ENCODE measurements at places on chromosomes 16 and 17.
A peak's percentile ranks its signal among the peaks of the same experiment; 100 is the strongest.

DNA sequence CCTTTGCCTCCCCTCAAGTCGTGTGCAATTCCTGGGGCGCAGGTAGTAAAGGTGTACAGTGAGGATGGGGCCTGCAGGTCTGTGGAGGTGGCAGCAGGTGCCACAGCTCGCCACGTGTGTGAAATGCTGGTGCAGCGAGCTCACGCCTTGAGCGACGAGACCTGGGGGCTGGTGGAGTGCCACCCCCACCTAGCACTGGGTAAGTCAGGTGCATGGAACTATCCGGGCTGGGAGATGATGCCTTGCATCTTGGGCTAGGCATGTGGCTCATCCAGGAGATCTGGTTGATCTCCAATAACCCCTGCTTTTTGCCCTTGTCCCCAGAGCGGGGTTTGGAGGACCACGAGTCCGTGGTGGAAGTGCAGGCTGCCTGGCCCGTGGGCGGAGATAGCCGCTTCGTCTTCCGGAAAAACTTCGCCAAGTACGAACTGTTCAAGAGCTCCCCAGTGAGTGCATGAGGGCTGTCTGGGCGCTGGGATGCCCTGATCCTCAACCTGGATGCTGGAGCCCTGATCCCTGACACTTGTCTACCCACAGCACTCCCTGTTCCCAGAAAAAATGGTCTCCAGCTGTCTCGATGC lies 5.2 kb downstream of the GRB7 start:
- DNase-seq: no peak

- no peak for DNase-seq
These were observed 36.3 kb upstream of the CDH1 start for GRCh38 chr16:68700831-68701230.

GRCh38 chr16:50526796-50527195 lies 21.4 kb upstream of the NKD1 start:
- no peak for DNase-seq

DNA sequence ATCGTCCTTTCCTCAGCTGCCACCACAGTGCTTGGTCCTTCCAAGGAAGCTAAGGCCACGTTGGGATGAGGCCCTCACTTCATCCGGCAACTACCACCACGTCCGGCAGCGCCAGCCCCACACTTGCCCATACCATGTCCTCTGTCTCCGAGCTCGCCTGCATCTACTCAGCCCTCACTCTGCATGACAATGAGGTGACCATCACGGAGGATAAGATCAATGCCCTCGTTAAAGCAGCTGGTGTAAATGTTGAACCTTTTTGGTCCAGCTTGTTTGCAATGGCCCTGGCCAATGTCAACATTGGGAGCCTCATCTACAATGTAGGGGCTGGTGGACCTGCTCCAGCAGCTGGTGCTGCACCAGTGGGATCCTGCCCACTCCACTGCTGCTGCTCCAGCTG lies 44.9 kb downstream of the TTC19 start:
- no peak for DNase-seq

DNA sequence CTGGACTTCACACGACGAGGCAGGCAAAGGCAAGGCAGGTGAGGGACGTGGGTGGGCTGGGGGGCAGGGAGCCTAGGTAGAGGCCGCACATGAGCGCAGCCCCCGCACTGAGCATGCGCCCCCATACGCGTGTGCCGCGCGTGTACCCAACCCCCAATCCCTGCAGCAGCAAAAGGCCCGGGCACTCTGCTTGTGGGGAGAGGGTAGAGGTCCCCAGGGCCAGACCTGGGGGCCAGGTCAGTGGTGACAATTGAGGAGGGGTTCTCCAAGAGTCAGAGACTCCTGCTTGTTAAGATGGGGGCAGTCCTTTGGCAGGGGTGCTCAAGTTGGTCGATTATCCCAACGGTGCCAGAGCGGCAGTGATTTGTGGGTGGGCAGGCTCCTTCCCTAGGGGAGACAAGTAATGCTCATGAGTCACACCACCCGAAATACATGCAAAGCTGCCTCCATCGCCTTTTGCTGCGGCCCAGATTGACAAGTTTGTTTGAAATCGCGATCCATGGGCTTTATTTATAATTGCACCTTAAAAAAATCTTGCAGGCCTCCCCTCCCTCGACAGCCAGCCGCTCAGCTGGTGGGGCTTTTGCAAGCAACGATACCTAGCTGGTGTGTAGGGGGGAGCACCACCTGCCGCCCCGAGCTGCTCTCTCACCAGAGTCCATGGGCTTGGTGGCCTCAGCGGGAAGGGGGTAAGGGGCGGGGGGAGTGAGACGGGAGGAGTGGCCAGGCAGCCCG lies 1.1 kb upstream of the GIT1 start:
- DNase-seq: peak; percentile 68

GRCh38 chr17:78227455-78227916 lies 3.9 kb upstream of the TMEM235 start:
- no peak for DNase-seq

GRCh38 chr17:14747603-14747950 lies 446.7 kb downstream of the HS3ST3B1 start:
- DNase-seq: no peak

GRCh38 chr16:1533443-1533951 lies at the start of gene TMEM204:
Gene TMEM204, plus strand, starts transcription at chr16:1533666. Its CDS starts 610 bp downstream, at chr16:1534276.
- DNase-seq: peak; percentile 72

- peak; percentile 73 for DNase-seq
These were observed at the start of gene NUPR1 for GRCh38 chr16:28538733-28539596. Gene NUPR1, minus strand, starts transcription at chr16:28538974. Its CDS starts 67 bp downstream, at chr16:28538907.

GRCh38 chr16:81266680-81267095 lies 28.2 kb downstream of the BCO1 start:
- no peak for DNase-seq

- no peak for DNase-seq
These were observed 10.5 kb upstream of the PRR35 start for GRCh38 chr16:549544-550263.

- no peak for DNase-seq
These were observed 18.8 kb upstream of the TMEM220 start for GRCh38 chr17:10748531-10749181.

DNA sequence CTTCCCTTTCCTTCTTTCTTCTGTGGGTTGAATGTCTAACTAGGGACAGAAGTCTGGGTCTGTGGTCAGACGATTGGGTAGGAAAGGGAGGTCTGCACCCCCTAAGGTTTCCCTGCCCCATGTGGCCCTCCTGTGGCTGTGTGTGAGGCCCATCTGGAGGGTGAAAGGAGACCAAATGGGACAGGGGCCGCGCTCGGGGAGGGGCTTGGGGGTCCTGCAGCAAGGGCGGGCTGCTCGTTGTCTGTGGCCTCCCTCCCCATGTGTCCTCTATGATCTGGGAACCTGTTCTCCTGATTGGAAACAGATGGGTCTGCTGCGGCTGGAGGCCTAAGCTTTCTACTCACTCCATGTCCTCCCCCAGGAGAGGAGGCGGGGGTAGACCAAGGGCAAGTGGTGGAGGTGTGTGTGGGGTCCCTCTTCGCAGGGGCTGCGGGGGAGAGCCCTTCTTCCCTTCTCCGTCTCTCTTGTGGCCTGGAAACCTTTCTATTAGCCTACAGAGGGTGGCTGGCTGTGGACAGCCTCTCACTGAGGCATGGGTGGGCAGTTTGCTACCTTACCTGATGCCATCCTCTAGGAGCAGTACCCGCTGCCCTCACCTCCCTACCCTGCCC lies 18.6 kb downstream of the IGFBP4 start:
- DNase-seq: no peak

DNA sequence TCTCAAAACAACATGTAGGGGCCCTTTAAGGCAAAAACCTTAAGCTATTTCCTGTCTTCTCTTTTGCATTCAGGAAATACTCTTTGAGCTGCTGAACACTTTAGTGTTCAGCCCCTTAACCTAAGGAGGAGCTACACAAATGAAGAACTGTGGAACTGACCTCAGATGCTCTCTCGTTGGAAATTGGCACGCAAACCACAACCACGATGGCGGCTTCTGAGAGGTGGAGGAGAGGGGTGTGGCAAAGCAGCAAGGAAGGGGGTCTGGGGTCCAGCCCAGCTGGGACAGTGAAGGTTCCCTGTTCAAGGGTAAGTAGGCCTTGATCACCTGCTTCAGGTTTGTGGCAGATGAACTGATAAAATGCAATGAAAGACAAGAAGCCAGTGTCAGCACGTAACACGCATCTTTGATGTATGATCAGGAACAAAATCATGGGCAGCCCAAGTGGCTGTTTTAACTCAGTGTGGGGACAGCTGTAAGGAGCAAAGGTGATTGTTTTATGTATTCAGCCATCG lies 291.6 kb upstream of the TNRC6C start:
- DNase-seq: no peak

DNA sequence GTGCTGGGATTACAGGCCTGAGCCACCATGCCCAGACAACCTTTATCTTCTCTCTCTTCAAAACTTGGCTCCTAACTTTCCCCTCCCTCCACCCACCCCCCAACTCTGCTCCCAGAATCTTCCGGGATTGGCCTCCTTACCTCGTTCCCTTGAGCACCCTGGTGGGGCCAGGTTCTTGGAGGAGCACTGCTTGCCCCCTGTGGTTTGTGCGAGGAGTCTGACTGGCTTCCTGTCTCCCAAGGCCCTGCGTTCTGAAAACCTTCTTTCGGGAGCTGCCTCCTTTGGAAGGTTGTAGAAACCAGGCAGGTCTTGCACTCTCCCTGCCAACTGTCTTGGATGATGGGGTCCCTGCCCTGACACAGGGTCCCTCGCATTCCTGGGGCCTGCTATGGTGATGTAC lies 19.8 kb downstream of the PLXDC1 start:
- DNase-seq: no peak

DNA sequence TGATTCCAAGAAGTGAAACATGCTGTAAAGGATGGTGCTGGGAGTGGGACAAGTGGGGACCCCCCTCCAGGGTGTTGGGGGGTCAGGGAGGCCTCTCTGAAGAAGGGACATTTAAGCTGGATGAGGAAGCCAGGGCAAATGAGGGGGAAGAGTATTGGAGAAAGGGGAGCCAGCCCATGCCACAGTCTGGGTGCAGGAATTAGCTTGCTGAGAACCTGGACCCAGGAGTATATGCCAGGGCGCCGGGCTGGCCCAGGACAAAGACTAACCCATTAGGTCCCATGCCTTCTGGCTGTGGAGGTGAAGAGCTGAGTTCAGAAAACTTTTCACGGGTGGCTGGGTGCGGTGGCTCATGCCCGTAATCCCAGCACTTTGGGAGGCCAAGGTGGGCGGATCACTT lies 45.6 kb upstream of the PIK3R6 start:
- DNase-seq: no peak
